ENCODE measurements at places on chromosomes 16 and 17.

DNA sequence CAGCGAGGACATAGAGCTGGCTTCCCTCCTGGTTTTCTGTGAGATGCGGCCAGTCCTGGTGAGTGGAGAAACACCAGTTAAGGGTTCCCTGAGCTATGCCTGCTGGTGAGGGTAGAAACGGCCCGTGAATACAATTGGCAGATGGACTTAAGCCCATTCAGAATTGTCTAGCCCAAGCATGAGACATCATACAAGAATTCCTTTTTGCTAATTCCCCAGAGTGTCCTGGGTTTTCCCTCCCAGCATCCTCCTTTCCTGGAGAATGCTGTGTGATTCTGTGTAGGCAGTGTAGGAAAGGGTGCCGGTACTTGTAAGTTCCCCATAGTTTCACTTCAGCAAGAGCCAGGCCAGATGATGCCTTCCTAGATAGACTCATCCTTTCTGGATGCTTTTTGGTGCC lies 65.1 kb downstream of the SDR42E1 start:
- no peak for DNase-seq

- DNase-seq: peak; percentile 23
Measured at GRCh38 chr16:78505544-78506366, 406.3 kb downstream of the WWOX start.

GRCh38 chr16:69193855-69194254 lies 6.9 kb downstream of the SNTB2 start:
- no peak for DNase-seq

DNA sequence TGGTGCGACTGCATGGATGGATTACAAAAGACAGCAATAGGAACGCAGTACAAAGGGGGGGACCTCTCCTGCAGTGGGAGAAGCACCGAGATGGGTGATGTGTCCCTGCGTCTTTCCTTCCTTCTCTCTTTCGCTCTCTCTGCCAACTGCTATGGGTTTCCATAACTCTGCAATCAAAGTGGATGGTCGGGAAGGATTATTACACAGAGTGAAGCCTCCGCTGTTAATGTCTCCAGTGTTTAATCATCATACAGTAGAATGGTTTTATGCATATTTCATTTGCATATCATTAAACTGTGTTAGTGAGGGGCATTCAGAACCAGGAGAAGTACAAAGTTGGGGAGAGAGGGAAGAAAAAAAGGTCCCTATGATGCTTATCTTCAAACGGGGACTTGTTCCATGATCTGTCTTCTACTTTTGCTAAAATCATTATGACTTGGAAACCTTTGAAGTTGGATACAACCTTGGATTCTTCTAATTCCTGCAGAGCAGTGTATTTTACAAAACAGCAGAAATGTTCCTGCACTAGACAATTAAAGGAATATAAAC lies 255.9 kb upstream of the PMFBP1 start:
- peak; percentile 15 for DNase-seq

GRCh38 chr17:32596206-32596605 lies 109.4 kb downstream of the CDK5R1 start:
- DNase-seq: no peak

DNA sequence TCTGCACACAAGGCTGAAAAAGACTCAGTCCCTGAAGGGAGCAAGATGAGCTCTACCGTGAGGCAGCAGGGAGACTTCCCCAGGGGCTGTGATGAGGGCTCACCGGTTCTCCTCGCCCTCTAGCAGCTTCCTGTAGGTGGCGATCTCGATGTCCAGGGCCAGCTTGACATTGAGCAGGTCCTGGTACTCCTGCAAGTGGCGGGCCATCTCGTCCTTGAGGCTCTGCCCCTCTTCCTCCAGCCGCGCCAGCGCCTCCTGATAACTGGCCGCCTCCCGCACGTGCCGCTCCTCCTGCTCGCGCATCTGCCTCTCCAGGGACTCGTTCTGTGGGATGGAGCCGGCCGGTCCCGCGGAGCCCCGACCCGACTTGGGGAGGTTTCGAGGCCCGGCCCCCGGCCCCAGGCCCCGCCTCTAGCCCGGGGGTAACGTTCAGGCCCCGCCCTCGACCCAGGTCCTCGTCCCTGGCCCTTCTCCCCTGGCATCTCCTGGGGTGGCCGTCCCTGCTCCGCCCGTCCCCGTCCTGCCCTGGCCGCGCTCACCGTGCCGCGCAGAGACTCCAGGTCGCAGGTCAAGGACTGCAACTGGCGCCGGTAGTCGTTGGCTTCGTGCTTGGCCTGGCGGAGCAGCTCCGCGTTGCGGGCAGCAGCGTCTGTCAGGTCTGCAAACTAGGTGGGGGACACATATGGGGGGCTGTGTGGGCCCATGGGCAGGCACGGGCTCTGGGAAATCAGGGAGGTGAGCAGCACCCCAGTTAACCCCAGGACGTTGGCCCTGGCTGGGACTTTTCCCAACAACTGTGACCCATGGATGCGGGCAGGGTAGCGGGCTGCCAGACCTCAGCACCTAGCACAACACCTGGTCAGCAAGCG lies 3.9 kb downstream of the GFAP start:
- DNase-seq: peak; percentile 83

DNA sequence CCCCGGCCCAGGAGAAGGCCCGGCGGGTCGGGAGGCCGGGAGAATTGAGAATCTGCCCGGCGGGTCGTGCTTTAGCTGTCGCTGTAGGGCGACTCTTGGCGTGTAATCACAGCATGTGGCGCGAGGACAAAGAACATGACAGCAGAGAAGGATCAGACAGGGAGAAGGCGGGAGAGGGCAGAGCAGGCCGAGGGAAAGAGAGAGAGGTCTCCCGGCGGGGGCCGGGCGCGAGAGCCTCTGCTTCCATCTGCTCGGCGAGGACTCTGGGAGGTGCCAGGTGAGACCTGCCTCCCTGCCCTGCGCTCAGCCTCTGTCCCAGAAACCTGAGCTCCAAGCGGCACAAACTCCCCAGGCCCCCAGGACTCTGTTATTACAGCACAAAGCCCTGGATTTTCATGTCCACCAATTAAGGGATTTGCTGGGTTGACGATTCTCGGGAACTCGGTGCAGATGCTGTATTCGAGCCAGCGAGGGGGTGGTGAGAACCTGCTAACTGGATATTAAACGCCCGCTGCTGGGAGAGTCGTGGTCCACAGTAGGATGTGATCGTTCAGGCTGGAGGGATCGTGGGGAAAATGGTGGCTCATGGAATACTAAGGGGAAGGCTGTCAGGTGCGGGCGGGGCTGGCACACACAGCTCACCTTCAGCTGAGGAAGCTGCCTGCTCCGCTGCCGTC lies 172.0 kb upstream of the CIBAR2 start:
- no peak for DNase-seq

DNA sequence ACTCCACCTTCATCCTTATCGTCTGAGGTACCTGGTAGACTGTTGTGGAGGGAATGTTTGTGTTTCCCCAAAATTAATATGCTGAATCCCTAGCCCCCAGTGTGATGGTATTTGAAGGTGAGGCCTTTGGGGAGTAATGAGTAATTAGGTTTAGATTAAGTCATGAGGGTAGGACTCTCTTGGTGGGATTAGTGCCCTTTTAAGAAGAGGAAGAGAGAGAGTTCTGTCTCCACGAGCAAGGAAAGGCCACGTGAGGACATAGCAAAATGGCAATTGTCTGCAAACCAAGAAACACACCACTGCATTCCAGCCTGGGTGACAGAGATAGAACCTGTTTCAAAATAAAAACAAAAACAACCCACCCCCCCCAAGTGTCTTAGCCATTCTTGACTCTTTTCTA lies 21.0 kb upstream of the DDX52 start:
- DNase-seq: no peak

- no peak for DNase-seq
Measured at GRCh38 chr17:53336281-53336680, 486.4 kb upstream of the KIF2B start.

- no peak for DNase-seq
Measured at GRCh38 chr17:51256101-51256500, 3.7 kb downstream of the MBTD1 start.

DNA sequence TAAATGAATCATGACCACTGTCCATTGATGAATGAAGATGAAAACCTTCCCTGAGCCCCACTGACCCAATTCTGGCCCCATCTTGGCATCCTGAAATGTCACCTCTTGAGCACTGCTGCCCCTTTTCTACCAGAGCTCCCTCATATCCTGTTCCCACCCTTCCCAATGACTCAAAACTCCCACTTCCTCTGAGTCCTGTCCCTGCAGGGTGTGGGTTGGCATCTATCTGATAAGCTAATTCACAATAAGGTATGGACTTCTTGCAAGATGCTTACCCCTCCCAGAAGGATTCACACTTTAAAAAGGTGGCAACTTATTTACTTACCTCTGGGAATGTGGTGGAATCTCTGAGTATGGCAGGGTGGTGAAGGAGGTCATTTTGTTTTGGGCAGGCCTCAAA lies 13.3 kb upstream of the CSNK2A2 start:
- DNase-seq: no peak

DNA sequence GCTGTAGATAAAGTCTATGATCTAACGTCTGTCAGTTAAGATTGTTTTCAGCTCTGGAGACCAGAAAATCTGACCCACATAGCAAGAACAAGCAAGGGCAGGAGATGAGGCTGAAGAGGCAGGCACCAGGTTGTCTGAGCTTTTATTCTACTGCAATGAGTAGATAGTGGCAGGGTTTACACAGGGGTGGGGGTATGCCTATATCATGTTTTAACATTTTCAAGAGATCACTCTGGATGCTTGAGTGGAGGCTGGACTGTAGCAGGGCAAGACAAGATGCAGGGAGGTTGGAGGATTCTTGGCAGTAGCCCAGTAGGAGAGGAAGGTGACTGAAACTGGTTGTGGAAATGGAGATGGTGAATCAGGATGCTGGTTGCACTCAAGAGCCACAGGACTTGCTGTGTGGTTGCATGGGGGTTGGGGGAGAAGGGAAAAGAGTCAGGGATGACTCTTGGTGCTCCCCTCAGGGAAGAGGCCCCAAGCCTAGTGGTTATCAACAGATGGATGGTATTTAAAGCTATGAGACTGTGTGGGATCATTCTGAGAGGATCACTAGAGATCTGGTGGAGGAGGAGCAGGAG lies 143.1 kb upstream of the KCNJ18 start:
- DNase-seq: no peak

DNA sequence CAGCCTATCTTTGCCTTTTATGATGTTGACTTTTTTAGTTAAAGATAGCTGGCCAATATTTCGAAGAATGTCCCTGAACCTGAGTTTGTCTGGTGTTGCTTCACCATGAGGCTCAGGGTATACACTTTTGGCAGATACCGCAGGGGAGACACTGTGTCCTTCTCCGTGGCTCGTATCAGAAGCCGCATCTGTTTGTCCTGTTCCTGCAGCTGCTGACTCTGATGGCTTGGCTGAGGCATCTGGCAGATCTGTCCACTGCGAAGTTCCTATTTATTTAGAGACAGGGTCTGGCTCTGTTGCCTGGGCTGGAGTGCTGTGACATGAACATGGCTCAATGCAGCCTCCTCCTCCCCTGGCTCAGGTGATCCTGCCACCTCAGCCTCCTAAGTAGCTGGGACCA lies 93.5 kb downstream of the CRISPLD2 start:
- DNase-seq: no peak

DNA sequence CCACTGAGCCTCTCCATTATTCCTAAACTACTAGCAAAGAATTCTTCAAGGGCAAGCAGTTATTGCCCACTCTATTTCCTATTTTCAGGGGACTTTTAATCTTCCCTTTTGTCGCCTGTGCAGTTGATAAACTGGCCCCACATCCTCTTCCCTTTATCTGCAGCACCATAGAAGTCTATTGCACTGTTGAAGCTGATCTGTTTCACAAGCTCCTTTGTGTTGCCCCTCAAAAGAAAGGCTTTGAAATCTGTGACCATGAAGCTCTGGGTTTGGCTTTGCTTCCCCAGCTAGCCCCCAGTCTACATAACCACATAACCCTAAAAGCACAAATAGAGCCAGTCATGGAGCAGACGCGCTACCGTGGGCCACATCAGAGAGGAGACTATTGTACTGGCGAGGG lies 37.1 kb downstream of the CDRT15 start:
- no peak for DNase-seq

GRCh38 chr16:48955837-48956236 lies 325.8 kb downstream of the CBLN1 start:
- no peak for DNase-seq

- no peak for DNase-seq
Measured at GRCh38 chr17:28908640-28909167, 5.8 kb upstream of the DHRS13 start.

- no peak for DNase-seq
Measured at GRCh38 chr17:77676237-77676661, 282.3 kb upstream of the TNRC6C start.

DNA sequence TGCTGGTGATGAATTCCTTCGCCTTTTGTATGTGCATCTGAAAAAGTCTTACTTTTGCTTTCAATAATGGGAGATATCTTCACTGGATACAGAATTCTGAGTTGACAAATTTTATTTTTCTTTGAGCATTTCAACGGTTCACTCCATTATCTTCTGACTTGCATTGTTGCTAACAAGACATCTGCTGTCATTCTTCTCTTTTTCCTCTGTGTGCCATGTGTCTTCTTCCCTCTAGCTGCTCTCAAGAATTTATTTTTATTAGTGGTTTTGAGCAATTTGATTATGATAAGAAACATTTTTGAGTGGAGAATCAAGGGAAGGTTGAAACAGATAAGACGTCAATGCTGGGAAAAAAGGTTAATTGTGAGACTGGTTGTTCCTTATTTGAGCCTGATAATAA lies 471.8 kb downstream of the CDH13 start:
- DNase-seq: no peak

- no peak for DNase-seq
Measured at GRCh38 chr16:10616419-10616755, 36.0 kb upstream of the EMP2 start.

GRCh38 chr17:40515011-40515410 lies 13.6 kb upstream of the TNS4 start:
- no peak for DNase-seq

DNA sequence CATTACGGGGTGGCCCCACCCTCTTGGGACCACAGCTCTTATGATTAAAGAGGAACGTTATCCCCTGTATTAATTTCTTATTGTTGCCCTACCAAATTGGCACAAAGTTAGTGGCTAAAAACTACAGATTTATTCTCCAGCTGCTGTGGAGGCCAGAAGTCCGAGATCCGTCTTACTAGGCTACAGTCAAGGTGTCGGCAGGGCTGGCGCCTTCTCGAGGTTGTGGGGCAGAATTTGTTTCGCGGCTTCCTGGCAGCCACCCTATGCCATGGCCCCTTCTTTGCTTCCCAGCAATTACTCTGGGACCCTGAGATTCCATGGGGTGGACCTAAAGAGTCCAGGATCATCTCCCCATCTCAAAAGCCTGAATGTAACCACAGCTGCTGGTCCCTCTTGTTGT lies 263.4 kb downstream of the CPPED1 start:
- no peak for DNase-seq

GRCh38 chr17:17952691-17953090 lies 19.5 kb downstream of the TOM1L2 start:
- no peak for DNase-seq
